Stimulated activated CD8-positive, alpha-beta memory T cell treated with anti-CD3 and anti-CD28 coated beads, Interleukin-7, amount 100 ng/mL, for 1 hour (primary cell): ENCODE measurements at places on chromosomes 16 and 17.

GRCh38 chr16:68275611-68276191, 11.4 kb downstream of the SLC7A6 start:
- DNase-seq, result no peak

- no peak for DNase-seq
Observed at GRCh38 chr17:60526726-60527125, 684 bp upstream of the APPBP2 start.

GRCh38 chr17:10787306-10788045, 16.4 kb downstream of the TMEM238L start:
- no peak for DNase-seq

- DNase-seq, result no peak
Observed at GRCh38 chr16:68255712-68256111, 8.6 kb upstream of the SLC7A6 start.

DNA sequence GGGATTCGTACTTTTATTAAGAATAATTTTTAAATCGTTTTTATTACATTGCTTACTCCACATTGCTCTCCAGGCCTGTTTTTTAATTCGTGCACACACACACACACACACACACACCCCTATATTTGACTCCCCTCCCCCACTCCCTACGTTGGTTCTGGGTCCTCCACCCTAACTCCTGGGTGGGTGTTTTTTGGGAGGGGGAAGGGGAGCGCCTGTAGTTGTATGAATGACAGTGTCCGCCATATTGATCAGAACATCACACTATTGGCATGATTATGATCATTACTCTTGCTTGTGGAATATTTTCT, 1.3 kb downstream of the GNAO1 start:
- DNase-seq, result no peak

GRCh38 chr17:82820278-82821251, 19.3 kb downstream of the ZNF750 start:
- no peak for DNase-seq

GRCh38 chr16:87780385-87780989, 14.7 kb upstream of the KLHDC4 start:
- DNase-seq, result no peak

DNA sequence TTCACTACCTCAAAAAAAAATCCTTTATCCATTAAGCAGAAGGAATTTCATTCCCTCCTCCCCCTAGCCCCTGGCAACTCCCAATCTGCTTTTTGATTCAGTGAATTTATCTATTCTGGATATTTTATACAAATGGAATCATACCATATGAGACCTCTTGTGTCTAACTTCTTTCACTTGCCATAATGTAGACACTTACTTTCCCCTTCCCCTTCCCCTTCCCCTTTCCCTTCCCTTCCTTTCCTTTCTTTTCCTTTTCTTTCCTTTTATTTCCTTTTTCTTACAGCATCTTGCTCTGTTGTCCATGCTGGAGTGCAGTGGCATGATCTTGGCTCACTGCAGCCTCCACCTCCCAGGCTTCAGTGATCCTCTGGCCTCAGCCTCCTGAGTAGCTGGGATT, 50.5 kb downstream of the PSMD12 start:
- DNase-seq, result no peak

GRCh38 chr16:5010576-5011329, 23.0 kb downstream of the NAGPA start:
- DNase-seq, result no peak

DNA sequence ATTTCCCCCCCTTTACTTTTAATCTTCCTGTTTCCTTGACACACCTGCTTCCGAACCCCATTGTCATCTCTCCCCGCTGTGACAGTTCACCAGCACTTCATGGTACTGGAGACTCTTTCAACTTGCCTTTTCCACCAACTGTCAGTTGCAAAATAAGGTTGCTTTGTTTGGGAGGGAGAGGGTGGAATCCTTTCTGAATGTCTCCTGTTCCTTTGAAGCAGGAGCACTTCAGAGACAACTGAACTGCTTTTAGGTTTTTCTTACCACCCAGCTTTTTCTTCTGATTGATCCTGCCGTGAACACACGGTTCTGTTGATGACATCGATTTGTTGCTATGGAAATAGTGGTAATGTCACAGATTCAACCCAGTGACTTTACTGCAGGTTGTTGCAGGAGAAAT, 42.0 kb downstream of the RPA1 start:
- no peak for DNase-seq

GRCh38 chr16:57284209-57284951, at the start of gene PLLP:
Gene PLLP, minus strand, starts transcription at chr16:57284672. Its CDS starts 132 bp downstream, at chr16:57284540.
- no peak for DNase-seq

- no peak for DNase-seq
Observed at GRCh38 chr16:14475370-14476139, 154.5 kb downstream of the PARN start.

- no peak for DNase-seq
Observed at GRCh38 chr17:76432712-76433336, 20.1 kb downstream of the UBE2O start.

DNA sequence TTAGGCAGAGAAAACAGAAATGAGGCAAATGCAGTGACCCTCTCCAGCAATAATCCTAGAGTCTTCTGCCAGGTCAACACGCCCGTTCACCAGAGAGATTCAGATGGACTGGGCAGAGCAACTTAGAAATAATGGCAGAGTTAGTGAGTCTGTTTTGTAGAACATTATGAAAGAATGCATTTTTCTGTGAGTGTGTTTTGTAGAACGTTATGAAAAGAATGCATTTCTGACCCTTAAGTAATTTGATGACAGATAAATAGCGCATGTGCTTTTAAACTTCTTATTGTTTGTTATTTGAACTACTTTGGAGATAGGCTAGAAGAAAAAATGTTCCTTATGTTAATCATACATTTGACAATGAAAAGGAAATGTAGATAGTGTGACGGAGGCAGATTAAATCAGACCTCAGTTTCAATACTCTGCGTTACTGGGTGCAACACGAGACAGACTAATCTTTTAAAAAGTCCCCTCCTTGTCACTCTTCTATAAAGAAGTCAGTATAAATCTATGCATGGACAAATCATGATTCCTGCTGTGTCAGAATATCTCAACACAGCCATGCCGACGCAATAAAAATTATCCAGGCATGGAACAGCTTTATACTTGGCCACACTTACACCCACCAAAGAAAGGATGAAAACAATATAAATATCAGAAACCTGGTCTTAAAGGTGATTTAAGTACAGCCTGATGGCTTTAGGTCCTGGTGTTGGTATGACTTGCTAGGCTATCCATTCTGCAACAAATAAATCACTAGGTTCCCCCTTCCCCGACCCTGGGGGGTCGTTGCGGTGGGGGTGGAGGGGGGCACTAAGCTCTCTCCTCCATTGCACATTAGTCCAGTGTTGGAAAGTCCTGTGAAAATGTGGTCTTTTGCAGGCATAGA, 47.8 kb downstream of the MARCHF10 start:
- DNase-seq, result no peak

GRCh38 chr17:39082482-39082881, 69.0 kb downstream of the PLXDC1 start:
- no peak for DNase-seq

DNA sequence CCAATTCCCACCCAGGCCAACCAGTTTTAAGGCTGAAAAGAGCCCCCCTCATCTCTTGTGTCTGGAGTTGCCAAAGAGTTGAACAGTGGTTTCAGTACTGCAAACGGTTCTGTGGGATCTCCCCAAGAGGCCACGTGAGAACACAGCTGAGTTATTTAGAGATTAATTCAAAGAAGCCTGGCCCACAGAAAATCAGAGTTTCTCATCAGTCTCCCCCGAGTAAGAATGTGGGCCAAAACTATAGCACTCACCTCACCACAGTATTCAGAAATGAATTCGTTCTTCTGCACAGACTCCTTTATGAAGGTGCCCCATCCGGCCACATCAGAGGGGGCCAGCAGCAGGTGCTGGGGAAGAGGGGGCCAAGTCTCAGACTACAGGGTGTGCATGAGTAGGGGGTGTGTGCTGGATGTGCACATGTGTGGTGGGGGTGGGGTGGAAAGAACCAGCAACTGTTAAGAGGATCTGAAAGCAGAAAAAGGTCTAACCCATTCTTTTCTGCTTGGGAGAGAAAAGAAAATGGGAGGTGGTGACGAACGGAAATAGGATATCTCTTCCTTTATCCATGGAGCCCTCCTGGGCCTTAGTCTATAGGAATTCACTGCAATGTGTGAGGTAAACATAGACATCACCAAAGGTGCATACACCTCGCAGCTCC, 22.6 kb downstream of the CNTNAP1 start:
- no peak for DNase-seq

- no peak for DNase-seq
Observed at GRCh38 chr17:3978421-3979289, 14.4 kb upstream of the ATP2A3 start.

DNA sequence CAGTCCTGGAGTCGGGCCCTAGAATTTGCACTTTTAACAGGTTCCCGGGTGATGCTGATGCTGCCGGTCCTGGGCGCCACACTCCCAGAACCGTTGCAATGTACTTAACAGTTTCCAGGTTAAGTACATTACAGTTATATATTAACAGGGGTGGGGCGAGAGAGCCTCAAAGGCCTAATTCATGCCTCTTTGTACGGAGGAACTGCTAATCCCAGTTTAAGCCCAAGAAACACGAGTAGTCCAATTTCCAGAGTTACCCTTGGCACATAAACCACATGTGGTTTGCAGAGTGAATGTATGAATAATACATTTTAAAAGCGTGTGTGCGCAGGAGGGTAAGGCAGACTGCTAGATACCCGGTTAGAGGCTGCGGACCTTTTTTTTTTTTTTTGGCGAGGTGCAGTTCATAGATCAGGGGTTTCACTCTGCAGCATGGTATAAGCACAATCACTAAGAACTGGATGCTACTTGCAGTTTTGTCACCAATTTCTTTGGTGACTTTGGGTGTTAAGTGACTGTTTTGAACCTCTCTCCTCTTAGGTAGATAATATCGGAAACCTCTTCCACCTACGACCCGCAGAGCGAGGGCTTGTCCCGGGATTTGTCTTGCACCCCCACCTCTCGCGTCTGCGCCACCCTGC, 713 bp downstream of the COX11 start:
- no peak for DNase-seq

DNA sequence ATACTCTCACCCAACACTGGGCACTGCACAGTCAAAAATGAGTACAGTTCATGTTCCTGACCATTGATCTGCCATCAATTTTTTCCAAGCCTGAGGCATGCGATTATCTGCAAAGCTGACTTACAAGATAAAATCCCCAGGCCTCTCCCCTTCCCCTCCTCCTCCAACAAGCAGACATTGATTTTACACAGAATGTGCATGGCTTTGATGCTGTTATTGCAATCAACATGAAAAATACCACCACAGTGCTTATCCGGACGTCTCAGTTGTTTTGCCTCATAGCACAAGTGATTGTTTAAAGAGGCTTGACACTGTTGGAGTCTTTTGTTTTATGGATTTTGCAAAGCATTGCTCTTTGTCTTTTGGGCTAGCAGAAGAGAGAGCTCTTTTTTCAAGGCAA, 163.8 kb downstream of the TOX3 start:
- no peak for DNase-seq

- no peak for DNase-seq
Observed at GRCh38 chr16:52535076-52535475, 11.9 kb downstream of the TOX3 start.

DNA sequence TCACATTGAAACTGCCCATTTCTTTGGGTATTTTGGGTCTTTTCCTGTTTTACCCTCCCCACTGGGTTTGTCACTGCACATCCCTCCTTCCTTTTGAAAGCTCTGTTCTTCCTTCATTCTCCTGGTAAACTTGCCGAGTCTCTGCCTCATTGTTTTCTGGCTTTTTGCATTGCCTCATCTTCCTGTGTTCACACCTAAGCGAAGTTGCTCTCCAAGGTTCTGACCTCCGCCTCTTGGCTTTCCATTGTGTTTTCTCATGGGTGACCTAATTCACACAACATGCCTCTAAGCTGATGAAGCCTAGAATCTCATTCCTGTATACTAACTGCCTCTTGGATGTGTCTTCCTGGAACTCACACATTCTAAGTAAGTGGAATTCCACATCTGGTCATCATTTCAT, 1096.1 kb upstream of the EEF2KMT start:
- DNase-seq, result no peak

GRCh38 chr16:81739503-81739902, 39.6 kb upstream of the PLCG2 start:
- no peak for DNase-seq

- no peak for DNase-seq
Observed at GRCh38 chr17:20008242-20009051, 712 bp upstream of the SPECC1 start.

GRCh38 chr16:15996432-15997109, 47.2 kb downstream of the ABCC1 start:
- DNase-seq, result no peak

GRCh38 chr17:7413346-7413985, 5.8 kb downstream of the NLGN2 start:
- DNase-seq, result no peak

DNA sequence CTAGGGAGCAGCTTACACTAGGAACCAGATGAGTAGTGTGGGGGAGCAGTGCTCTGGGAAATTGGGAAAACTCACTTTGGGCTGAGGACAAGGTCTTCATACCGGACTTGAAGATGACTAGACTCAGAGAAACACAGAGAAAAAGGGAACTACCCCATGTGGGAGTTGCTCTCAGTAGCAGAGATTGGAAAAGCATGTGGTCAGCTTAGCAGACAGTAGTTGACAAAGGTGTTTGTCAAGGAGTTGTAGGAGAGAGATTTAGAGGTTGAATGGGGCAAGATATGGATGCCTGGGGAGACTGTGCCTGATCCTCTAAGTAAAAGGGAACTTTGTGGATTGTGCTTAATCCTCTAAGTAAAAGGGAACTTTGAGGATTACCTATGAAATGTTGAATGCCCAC, 194.5 kb upstream of the COX10 start:
- DNase-seq, result no peak

- no peak for DNase-seq
Observed at GRCh38 chr16:66720766-66721165, 24.2 kb upstream of the CMTM4 start.

GRCh38 chr16:28839004-28839639, 7.0 kb downstream of the TUFM start:
- no peak for DNase-seq

- DNase-seq, result no peak
Observed at GRCh38 chr17:82330322-82331239, 3.0 kb downstream of the SECTM1 start.

DNA sequence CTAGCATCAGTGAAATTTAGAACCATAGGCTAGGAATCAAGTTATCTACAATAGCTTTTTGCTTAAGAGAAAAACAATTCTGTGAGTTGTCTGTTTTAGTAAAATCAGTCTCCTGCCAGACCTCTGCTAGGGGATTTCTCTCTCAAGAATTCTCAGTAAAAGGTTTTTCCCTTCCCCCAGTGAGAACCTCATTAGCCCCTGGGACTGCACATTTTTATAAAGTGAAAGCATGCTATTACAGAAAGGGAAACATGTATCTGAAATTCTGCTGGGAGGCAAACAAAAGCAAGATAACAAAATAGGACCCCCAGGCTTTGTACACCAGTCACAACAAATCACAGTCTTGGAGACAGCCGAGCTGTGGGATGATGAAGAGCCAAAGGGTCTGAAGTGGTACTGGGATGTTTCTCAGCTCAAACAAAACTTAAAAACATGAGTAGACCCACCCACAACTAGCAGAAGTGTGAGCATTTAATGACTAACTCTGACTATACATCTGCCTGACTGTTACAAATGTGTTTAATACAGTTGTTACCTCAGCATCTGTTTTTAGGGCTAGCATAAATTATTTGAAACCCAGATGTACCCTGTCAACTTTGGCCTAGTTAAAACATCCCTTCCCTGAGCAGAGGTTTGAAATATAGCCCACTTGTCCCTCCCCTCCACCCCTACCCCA, 20.0 kb upstream of the GLG1 start:
- no peak for DNase-seq

- no peak for DNase-seq
Observed at GRCh38 chr17:45104029-45104428, 28.3 kb downstream of the PLCD3 start.

GRCh38 chr17:37698132-37698910, 46.5 kb downstream of the HNF1B start:
- DNase-seq, result no peak
